ENCODE measurements at places on chromosomes 3 and 15.

DNA sequence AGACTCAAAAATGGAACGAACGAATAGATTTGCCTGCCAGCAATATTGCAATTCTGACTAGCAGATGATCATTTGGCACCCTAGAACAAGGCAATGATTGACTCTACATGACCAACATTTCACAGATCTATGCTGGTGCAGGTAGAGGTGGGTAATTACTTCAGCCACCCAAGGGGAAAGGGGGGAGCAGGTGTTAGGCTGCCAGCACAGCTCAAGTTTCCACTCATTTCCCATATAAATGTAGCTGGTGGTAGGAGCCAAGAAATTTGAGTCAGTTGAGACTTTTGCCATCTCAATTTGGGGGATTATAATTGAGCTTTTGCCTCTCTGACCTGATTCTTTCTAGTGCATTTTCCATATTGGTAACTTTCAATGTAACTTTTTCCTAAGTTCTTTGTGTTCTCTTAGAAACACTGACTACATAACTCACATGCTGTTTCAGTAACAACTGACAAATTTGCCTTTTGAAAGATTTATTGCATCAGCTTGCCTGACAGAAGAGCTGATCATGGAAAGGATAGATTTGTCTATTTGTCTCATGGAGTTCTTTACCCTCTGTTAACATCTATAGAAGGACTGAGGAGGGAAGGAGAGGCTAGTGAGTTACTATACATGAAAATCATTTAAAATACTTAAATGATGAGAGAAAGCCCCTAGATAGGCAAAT is 902.5 kb downstream of the ZPLD1 start:
- no peak for DNase-seq

DNA sequence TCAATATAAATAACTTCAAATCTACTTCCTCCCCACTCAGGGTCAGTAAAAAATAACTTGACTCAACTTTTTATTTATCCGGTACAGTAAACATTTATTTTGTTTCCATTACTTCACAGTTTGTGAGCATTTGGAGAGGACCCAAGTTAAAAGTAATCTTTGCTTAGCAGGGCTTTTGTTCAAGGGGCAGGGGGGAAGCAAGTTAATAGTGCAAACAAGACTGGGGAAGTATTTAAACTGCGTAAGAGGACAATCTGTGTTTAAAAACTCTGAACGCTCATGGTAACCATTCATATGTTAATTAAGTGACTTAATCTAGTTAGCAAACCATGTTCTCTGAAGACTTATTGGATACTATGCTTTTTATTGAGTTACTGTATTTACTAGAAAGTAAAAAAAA is 346.2 kb downstream of the SLC9A9 start:
- DNase-seq = peak; percentile 52

GRCh38 chr15:100958326-100959065 is 39.3 kb downstream of the LRRK1 start:
- DNase-seq = no peak

DNA sequence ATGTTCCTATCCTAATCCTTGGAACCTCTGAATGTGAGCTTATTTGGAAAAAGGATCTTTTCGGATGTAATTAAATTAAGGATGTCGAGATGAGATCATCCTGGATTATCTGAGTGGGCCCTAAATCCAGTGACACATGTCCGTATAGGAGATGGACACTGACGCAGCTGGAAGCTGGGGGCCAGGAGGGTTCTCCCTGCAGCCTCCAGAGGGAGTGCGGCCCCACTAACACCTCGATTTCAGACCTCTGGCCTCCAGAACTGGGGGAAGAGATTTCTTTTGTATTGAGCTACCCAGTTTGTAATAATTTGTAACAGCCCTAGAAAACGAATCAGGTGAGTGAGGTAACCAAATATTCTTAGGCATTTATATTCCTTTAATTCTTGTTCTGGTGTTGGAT is 2.5 kb downstream of the DNAJB8 start:
- DNase-seq = no peak

DNA sequence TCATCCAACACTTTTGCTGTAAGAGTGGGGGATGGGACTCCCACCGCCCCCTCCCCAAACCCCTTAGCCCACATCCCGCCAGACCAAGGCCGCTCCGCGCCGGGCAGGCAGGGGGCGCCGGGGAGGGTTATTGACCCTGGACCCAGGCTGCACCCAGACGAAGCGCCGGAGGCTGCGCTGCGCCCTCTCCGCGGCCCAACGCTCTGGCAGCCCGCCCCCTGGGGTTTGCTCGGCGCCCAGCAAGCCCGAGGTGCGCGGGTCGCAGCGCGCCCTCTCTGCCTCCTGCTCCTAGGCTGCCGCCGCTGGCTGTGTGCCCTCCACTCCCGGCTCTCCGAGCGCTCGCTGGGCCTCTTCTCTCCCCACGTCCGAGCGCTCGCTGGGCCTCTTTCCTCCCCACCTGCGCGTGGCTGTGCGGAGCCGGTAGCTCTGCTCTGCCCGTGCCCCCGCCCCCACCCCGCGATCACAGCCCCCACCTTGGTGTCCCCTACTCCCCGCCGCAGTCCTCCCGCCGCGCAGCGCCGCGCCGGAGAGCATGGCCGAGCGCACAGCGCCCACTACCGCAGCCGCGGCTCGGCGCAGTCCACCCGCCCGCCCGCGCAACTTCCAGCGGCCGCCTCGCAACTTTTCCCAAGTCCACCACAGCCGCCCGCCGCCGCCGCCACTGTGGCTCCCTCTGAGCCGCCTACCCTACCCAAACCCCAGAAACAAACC is 1.2 kb downstream of the MECOM start:
- peak; percentile 74 for DNase-seq

- no peak for DNase-seq
Measured at GRCh38 chr3:179806177-179806576, 153.3 kb downstream of the USP13 start.

DNA sequence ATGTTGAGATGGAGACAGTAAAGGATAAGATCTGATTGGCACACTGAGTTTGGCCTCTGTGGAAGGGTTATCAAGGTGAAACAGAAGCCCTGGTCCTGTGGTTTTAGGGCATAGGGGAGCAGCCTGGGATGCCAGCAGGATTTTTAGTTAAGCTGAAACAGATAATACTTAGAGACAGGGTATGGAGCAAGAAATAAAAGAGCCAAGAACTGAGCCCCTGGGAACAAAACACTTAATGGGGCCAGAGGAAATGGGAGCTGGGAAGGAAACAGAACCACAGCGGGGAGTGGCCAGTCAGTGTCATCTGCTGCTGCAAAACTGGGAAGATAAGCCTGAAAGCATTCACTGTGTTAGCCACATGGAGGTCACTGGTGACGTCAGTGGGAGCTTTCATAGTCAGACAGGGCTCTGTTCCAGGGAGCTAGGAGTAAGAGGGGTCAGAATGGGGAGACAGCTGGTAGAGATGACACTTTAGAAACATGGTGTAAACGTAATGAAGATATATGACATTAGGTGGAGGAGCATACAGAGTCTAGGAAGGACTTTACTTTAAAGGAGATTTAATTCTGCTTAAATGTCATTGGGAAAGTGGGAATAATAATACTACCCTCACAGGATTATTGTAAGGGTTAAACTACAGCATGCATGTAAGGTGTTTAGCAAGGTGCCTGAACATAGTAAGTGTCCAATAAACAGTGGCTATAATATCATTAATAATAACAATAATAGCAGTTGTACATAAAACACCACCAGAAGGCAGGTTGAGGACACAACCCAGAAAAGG is 172.7 kb upstream of the CTNNB1 start:
- no peak for DNase-seq

- DNase-seq = no peak
Measured at GRCh38 chr15:44536302-44536961, 515 bp upstream of the EIF3J start.

Measured in HAP-1 (cell line).